ENCODE measurements at places on chromosomes 4 and X.
A peak's percentile ranks its signal among the peaks of the same experiment; 100 is the strongest.

DNA sequence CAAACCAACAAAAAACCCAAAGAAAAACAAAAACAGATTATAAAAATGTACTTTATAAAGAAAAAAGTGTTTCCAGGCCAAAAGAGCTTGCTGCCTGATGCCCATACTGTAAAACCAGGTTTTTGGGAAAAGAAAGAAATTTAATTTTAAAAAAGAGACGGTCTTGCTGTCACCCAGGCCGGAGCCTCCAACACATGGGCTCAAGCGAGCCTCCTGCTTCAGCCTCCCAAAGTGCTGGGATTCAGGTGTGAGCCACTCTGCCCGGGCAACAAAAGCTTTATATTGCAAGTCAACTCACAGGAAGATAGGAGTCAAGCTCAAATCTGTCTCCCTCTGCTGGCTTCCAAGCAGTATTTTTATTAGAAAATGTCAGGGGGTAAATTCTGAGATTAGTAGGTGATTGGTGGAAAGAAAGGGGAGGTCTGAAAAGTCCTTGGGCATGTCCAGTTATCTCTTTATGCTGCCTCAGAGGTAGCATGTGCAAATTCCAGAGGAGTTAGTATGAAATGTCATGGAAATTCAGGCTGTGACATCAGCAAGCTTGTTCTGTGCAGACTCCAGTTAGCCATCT lies 39.4 kb downstream of the MGST2 start:
- no peak for DNase-seq

DNA sequence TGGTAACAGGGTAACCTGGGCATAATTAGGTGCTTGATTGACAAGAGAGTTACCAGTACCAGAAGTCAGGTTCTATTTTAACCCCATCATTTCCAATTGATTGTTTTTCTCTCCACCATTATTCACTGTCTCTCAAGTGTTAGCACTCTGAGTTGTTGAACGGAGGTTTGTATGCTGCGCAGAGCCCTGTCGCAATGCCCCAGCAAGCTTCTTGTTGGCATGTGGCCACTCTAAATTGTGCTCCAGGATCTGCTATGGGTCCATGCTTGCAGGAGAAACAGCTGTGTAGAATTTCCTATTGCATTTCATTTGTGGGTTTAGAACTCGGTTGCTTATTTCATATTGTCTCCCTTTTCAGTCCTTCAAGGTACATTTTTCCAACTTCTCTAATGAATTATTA lies 98.2 kb downstream of the KLHL8 start:
- no peak for DNase-seq

DNA sequence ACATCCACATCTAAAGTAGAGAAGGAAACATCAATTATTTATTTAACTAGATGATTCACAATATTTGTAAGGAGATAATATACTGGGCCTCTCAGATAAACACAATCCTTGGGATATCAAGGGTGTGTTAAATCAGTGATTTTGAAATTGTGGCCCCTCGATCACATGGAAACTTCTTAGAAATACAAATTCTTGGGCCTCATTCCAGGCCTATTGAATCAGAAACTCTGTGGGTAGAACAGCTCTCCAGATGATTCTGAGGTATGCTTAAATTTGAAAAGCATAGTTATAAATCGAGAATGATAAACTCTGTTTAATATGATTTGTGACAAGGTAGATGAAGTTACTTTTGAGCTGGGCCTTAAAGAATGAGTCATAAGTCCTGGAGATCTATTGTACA lies 64.3 kb upstream of the GPR174 start:
- DNase-seq = no peak

GRCh38 chr4:61648264-61648663 lies 448.1 kb downstream of the ADGRL3 start:
- no peak for DNase-seq

- no peak for DNase-seq
Observed at GRCh38 chr4:175326796-175327195, 408.6 kb downstream of the ADAM29 start.

DNA sequence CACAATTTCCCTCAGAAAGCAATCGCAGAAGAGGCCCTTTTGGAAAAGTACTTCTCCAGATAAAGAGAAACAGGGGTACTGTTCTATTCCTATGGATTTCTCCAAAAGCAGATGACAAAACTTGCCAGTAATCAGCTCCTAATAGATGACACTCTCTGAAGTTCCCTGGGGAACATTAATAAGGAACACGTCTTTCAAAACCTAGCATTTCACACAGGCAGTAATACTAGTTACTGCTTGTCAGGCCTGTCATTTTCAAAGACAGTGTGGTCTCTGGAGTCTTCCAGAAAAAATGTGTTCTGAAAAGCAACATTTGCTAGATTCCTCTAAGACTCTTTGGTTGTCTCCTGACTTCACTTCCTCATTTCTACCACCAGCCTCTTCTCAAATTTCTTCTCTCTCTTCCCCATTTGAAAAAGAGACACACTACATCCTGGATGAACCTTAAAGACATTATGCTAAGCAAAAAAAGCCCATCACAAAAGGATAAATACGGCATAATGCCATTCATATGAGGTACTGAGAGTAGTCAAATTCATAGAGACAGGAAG lies 47.3 kb downstream of the CHRDL1 start:
- DNase-seq = no peak

DNA sequence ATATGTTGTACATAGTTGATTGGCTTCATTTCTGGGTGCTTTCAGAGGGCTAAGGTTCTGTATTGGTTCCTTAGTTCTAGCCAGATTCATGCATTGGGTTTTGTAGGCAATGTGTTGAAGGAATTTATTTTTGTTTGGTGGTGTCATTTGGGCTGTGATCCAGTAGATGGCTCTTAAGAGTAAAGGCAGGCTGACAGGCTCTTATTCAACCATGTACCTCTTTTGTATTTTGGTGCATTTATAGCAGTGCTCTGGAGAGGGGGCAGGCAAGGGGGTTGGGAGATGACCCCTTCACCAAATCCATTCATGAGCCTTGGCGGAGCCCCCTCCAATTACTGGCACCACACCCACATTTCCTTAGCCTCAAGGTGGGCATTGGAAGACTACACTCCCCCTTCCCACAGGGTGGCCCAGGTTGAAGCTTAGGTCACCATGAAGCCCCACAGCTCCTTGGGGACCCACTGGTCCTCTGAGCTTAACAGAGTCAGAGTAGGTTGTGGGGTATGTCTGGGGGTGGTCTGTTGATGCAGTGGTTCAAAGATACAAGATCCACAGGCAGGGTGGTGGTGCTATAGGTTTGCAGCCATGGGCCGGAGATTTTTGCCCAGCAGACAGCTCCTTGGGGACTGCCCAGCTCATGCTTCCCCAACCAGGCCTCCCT lies 143.0 kb upstream of the GNPDA2 start:
- no peak for DNase-seq

GRCh38 chrX:128897621-128898020 lies 625.7 kb downstream of the SMARCA1 start:
- DNase-seq = no peak

DNA sequence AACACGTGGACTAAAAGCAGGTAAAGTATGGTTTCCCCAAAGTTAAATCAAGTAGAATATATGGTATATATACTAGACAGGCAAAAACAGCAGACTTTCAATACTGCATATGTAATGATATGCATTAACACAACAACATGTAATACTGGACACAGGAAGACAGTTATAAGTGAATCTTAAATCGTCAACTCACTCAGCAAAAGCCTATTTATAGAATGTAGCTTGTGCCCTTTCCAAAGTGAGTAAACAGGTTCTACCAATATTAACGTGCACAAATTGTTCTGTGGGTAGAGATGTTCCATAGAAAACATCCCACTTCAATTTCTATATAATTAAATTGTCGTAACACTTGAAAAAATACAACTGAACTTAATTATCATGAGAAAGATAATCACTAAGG lies 30.6 kb downstream of the FAM241A start:
- no peak for DNase-seq

GRCh38 chrX:154828016-154828408 lies 6.5 kb downstream of the SMIM9 start:
- no peak for DNase-seq

- no peak for DNase-seq
Observed at GRCh38 chrX:10979956-10980355, 131.2 kb upstream of the HCCS start.

GRCh38 chrX:26511589-26512363 lies 295.8 kb downstream of the MAGEB5 start:
- no peak for DNase-seq

- peak; percentile 23 for DNase-seq
Observed at GRCh38 chr4:156378033-156378665, 424.5 kb upstream of the CTSO start.

GRCh38 chr4:184599492-184600135 lies 49.6 kb downstream of the CASP3 start:
- no peak for DNase-seq

DNA sequence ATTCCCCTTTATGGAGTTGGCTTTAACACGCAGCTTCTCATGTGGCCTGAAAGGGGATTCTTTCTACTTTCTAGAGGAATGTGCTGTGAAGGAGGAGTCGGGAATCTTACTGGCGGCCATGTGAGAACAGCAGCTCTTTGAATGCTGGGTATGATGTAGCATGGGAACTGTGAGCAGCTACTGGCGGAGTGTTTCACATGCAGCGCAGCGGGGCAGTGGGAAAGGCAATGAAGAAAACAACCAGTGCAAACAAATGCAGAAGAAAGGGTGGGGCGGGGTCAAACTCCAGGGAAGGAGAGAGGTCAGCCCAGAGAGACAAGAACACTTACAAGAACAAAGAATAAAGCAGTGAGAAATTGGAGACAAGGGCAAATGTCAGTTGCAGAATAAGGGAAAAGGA lies 363.8 kb upstream of the FTHL17 start:
- DNase-seq = no peak

GRCh38 chr4:75708218-75708691 lies 16.1 kb upstream of the USO1 start:
- no peak for DNase-seq

GRCh38 chr4:113052379-113052951 lies 3.0 kb downstream of the ANK2 start:
- no peak for DNase-seq

GRCh38 chrX:134694333-134695322 lies 36.4 kb upstream of the PLAC1 start:
- no peak for DNase-seq

DNA sequence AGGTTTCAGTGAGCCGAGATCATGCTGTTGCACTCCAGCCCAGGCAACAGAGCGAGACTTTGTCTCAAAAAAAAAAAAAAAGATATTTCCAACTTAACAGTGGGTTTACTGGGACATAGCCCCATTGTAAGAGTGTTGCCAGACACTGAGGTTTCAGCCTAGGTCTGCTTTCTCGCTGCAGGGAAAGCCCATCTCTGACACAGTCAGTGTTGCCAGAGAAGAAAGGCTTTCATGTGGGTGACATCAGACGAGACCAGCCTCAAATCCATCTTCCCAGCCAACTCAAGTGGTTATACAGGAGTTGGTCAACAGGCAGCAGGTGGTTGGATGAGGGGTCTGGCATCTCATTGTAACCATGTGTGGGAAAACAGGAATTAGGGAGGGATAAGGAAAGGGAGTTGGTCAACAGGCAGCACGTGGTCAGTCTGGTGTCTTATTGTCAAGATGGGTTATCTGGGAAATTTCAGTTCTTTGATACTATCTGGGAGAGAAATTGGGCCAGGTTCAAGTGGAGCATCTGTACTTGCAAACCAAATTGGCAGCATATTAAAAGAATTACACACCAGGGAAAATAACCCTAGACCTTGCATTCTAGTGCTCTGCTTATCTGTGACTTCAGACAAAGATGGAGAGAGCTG lies 41.1 kb downstream of the NELFA start:
- DNase-seq = peak; percentile 59

DNA sequence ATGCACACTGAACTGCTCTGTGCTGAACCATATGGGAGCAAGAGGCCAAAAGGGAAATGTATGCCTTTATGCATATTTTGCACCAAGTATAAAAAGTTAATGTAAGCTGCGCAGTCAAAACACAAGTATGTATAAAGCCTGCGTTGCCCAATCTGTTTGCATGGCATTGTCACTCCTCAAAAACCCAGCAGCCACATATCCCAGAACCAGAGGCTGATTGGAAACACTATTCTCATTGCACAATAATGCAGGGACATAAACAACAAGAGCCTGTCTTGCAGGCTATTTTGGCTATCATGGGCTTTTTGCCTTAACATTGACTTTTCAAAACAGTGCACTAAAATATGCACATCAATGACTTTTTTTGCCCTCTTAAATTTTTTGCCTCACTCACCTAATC lies 5.1 kb upstream of the ASB9 start:
- DNase-seq = no peak

- no peak for DNase-seq
Observed at GRCh38 chrX:34365471-34365870, 233.4 kb upstream of the FAM47A start.

DNA sequence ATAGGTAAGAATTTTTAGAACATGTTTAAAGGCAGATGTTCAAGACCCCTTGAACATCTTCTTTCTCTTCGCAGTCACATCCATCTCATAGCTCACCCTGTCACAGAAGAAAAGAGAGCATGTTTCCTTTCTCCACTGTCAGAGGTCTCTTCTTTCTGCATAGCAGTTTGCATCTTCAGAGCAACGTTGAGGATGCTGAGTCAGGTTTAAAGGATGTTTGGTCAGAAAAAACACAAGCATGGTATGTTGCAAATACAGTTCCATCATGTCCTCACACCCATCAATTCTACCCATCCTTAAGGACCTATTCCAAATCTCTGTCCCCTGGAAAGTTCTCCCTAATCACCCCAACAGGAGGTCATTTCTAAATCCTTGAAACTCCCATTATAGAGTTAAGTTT lies 84.8 kb downstream of the STOX2 start:
- no peak for DNase-seq

- no peak for DNase-seq
Observed at GRCh38 chr4:24529555-24529954, 54.8 kb downstream of the DHX15 start.

DNA sequence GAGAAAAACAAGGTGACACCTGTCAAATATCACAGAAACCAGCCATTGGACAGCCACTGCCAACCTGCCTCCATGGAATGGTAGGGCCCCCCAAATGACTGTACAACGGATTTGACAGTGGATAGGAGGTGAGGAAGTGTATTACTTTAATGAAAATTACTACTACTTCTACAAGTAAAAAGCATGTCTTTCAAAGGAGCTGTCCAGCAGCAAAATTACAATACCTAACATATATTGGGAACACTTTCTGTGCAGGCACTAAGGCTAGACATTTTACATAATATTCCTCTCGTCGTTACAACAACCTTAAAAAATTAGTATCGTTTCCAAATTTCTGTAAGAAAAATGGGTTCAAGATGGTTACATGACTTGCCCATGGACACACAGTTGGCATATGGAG lies 14.9 kb downstream of the PPP3CA start:
- no peak for DNase-seq

- DNase-seq = no peak
Observed at GRCh38 chrX:2871831-2872230, 43.1 kb downstream of the GYG2 start.

DNA sequence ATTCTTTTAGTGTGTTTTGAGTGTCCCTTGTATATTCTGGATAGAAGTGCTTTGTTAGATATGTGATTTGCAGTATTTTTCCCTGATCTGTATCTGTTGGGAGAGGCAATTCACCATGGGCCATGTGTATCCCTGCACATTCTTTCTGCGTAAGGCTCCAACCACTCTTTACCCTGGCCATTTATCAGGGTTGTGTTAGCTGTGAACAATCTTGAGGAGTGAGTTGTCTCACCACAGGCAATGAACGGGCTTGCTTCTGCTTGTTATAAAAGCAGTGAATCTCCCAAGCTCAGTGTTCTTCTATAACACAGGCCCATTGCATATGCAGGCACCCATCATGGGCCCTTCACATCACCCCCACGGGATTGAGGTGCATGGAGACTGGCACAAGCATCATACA lies 18.9 kb upstream of the SMIM10 start:
- DNase-seq = no peak
